AG04449 (cell line): ENCODE measurements at places on chromosomes 6 and 20.

GRCh38 chr6:166989427-166990032 is 9.7 kb upstream of the CEP43 start:
- no peak for DNase-seq

GRCh38 chr6:96724641-96725040 is 112.6 kb downstream of the GPR63 start:
- no peak for DNase-seq

DNA sequence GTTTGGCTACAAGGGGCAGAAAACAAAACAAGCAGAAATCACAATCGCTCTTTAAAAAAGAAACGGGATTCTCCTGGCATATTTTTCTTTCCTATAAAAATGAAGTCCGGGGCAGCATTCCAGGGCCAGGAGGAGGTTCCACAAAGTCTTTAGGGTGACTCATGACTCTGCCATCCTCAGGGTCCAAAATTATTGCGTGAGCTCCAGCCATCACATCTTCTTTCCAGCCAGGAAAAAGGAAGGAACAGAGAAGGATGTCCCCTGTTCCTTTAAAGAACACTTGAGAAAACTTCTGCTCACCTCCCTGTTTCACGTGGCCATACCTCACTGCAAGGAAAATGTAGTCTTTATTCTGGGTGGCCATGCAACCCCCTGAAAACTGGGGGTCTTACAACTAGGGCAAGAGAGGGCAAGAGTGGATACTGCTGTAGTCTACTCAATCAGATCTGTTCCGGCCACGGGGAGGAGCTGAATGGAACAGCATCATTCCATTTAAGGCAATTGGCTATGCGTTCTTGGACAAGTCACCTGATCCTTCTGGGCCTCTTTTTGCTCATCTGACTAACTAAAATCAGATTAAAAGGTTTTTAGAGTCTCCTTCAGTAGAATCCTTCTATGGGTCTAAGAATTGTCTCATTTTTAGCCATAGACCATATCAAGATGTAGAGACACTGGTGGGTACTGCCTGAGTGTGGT is 49.4 kb downstream of the CTCFL start:
- no peak for DNase-seq

GRCh38 chr6:124226396-124226795 is 422.7 kb downstream of the NKAIN2 start:
- no peak for DNase-seq

DNA sequence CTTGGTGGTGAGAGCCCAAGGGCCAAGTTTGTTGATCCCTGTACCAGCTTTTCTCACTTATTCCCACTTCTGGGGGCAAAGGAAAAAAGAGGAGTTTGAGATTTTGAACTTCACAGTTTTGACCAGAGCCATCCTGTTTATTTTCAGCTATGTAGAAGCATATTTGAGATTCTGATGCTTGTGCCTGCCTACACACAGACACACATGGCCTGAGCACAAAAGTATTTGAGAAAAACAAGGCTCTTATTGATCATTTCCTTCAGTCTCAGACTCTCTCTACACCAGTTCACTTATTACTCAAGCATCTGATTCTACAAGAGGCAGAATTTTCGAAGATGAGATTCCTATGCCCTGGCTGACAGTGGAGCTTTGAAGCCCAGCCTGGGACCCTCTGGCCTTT is 100.7 kb downstream of the TCP11 start:
- DNase-seq, result no peak
